ENCODE measurements at places on chromosomes 7 and 10.

- no peak for DNase-seq
These were observed 222.0 kb upstream of the IMMP2L start for GRCh38 chr7:111784296-111784695.

DNA sequence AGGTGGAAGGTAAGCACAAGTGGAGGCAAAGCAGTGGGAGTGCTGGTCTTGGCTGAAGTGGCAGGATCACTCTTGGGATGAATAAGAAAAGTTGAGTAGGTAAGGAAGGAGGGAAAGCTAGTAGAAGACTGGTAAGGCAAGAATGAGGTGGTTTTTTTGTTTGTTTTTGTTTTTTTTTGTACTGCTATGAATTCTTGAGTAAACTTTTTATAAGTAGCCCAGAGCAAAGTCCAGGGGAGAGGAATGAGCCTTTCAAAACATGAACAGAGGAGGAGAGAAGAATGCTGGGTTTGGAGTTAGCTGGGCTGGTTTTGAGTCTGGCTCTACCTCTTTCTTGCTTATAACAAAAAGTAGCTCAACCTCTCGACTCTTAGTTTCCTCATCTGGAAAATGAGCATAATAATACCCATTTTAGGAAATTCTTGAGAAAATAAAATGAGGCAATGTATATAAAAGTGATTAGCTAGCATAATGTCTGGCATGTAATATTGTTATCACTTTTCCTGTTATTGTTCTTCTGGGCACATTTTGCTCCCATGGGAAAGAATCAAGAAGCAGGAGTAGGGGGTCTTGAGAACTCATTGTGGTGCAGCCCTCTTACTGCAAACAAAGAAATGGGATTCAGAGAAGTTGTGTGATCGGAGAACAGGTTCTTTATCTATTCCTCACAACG, 24.1 kb upstream of the LRRC17 start:
- no peak for DNase-seq

DNA sequence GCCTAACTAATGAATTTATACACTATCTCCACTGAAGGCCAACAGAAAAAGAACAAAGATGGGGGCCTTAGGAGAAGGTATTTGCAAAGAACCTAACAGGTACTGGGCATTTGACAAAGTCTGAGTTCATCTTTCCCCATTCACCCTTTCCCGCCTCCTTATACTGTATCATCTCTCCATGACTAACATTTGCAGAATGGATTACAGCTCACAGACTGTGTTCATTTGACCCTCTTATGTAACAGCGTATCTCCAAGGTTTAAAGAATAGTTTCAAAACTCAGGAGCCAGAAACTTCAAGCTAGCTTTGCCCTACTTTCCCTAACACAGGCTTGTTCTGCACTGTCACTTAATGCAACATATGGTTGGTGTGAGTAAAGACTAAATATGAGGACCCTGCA, 238.7 kb upstream of the CELF2 start:
- no peak for DNase-seq

GRCh38 chr7:142338633-142339501, 81.0 kb upstream of the PRSS58 start:
- DNase-seq: no peak

GRCh38 chr7:39430909-39431641, 135.1 kb upstream of the YAE1 start:
- DNase-seq: no peak

- DNase-seq: no peak
These were observed 4.6 kb upstream of the VGF start for GRCh38 chr7:101169838-101170551.

GRCh38 chr7:137981668-137982067, 20.2 kb downstream of the CREB3L2 start:
- no peak for DNase-seq

- no peak for DNase-seq
These were observed 118.8 kb downstream of the CDK6 start for GRCh38 chr7:92717623-92717992.

DNA sequence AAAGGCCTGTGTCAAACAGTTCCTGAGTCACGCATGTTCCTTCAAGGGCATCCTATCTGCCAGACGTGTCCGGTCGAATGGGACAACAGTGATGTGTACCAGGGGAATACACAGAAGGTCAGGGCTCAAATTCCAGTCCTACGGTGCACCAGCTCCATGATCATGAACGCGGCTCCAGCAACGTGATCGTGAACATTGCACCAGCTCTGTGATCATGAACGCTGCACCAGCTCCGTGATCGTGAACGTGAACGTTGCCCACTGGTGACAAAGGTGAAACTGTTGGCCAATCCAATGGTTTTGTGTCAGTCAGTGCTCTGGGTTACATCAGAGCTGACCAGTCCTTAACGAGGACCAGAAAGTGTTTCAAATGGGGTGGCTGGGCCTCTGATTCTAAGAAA, 4.3 kb upstream of the PTPRN2 start:
- DNase-seq: no peak

DNA sequence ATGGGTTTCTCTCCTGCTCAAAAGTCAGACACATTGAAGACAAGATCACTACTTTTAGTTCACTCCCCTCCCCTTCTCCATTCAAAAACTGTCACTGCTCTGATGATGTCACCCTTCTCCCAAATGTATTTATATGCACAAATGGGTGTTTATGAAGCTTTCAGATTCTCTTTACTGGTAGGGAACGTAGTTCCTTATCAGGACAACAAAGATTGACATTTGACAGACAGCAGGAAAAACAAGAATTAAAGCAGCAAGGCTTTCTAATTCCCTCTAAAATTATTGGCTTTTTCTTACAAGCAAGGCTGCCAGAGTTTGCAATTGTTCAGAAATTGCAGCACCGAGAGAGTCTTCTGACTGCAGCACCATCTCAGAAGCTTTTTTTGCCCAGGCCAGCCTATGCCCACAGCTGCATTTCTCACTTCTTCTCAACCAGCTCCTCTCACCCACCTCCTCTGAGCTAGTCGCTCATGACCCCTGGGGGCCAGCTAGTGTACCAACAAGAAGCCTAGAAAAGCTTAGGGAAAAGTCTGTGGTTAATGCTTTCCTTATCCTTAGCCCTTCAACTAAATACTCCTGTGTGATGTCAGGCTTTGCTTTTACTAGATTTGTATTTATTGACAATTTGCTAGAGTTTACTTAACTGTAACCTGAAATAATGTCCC, 265.1 kb downstream of the HTR7 start:
- peak; percentile 52 for DNase-seq

GRCh38 chr10:44132361-44133289, 252.3 kb downstream of the CXCL12 start:
- DNase-seq: no peak

DNA sequence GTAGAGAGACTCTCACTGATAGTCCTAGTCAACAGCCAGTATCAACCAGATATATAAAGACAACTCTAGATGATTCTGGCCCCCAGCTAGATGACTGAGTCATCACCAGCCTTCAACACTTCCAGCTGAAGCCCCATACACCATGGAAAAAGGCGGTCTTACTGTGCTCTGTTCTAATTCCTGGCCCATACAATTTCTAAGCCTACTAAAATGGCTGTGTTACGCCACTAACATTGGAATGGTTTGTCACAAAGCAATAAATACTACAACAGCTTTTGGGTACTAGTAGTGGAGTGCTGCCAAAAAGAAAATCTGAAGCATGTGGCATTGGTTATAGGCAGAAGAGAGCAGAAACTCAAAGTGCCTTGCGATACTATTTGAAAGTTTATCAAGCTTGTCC, 13.0 kb upstream of the TES start:
- no peak for DNase-seq

DNA sequence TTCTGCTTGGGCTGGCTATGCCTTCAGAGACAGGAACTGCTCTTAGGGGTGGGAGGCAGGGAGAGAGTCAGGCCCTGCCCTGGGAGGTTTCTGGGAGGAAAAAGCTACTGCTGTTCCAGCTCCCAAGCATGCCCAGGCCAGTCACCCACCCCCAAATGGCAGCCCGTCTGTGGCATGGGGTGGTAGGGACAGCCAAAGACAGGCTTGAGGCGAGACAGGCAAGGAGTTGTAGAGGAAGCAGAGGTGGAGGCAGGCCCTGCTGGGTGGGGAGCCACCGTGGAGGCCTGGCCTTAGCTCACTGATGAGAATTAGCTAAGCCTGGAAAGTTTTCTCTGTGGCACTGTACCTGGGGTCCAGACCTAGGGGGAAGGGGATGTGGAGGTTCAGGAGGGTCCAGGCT, 6.6 kb upstream of the SAMD8 start:
- DNase-seq: no peak

DNA sequence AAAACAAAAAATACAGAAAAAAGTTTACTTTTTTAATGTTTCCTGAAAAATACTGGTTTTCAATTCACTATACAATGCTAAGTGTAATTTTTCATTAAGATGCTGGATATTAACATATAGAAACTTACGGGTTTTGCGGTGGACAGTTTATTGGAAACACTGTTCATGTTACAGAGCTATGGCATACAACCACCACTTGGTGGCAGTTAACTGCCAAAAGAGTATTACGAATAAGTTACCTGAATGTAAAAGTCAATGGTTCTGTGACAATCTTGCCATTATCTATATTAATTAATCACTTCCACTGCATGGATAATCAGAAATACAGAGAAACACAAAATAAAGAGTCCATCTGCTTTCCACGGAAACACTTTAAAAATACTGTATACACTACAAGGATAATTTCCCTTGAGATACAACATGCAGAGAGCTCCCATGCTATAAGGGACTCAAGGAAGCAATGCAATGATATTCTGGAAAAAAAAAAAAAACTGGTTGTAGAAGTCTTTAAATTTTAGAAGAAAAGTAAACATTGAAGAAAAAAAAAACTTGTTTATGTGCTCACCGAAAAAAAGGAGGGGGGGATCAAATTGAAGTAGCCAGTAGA, 97.0 kb downstream of the TPK1 start:
- DNase-seq: no peak
